NCI-H1436 (cell line): ENCODE measurements at places on chromosomes 11 and 22.

DNA sequence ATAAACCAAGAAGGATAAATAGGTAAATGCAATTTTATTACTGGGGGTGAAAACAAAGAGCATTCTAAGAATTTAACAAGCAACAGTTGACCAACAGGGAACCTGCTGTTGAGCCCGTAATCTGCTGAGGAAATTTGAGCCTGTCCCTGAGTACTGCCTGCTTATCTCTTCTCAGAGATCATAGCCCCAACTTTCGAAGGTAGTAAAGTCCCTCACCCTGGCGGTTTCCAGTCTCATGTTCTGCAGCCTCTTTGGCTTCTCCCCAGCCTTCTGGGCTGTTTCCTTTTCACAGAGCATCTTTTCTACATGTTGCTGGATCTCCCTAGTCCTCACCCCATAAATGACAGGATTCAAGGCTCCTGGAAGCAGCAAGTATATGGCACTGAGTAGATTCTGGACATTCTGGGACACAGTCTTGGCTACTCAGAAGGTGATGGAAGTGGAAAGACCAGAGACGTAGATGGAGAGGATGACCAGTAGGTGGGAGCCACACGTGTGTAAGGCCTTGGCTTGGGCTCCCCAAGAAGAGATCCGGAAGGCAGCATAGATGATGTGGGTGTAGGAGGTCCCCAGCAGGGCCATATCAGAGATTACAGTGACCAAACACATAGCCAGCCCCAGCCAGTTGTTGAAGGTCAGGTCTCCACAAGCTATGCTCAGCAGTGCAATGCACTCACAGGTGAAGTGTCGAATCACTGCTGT is 51.6 kb downstream of the RRM1 start:
- no peak for DNase-seq

DNA sequence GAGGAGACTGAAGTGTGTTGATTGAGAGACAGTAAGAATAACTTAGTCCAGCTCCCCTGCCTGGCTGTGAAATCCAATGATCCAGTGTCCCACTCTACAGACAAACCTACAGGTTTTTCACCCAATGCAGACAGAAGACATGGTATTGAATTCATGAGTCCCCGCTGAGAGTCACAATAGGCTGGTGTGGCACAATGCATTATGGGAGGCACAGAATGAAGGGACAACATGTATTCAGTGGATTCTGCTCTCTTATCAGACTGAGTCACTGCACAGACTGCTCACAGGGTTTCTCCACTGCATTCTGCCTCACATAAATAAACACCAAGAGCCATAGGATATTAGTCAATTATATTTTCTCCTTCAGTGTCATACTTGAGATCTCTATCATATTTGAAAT is 55.2 kb upstream of the TOP3B start:
- no peak for DNase-seq

- DNase-seq: no peak
These were observed 545.2 kb upstream of the CCDC179 start for GRCh38 chr11:23405350-23405937.

DNA sequence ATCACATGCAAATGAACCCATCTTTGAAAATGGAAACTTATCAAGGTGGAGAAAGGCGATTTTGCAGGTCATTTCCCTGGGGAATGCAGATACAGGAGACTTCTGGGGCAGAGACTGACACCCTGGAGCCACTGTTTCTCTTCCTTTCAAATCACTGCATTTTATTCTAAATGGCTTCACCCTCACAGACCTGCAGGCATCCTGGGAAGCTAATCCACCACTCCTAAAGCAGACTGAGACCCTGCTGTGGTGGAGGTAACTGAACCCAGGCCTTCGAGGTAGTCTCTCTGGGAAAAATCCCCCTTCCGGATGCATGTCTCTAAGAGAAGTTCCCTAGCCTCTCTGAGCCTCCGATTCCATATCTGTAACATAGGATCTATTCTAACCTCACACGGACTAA is 20.9 kb upstream of the CSNK2A3 start:
- no peak for DNase-seq

- no peak for DNase-seq
These were observed 119.9 kb upstream of the MPPED2 start for GRCh38 chr11:30705913-30706675.

DNA sequence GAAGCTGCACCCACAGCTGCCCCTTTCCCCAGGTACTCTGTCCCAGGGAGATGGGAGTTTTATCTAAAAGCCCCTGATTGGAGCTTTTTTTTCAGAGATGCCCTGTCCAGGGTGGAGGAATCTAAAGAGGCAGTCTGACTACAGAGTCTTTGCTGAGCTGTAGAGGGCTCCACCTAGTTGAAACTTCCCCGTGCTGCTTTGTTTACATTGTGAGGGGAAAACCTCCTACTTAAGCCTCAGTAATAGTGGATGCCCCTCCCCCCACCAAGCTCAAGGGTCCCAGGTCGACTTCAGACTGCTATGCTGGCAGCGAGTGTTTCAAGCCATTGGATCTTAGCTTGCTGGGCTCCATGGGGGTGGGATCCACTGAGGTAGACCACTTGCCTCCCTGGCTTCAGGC is 470.1 kb upstream of the LARGE1 start:
- no peak for DNase-seq

- DNase-seq: peak; percentile 25
These were observed 144.7 kb upstream of the LMO1 start for GRCh38 chr11:8408151-8408941.

DNA sequence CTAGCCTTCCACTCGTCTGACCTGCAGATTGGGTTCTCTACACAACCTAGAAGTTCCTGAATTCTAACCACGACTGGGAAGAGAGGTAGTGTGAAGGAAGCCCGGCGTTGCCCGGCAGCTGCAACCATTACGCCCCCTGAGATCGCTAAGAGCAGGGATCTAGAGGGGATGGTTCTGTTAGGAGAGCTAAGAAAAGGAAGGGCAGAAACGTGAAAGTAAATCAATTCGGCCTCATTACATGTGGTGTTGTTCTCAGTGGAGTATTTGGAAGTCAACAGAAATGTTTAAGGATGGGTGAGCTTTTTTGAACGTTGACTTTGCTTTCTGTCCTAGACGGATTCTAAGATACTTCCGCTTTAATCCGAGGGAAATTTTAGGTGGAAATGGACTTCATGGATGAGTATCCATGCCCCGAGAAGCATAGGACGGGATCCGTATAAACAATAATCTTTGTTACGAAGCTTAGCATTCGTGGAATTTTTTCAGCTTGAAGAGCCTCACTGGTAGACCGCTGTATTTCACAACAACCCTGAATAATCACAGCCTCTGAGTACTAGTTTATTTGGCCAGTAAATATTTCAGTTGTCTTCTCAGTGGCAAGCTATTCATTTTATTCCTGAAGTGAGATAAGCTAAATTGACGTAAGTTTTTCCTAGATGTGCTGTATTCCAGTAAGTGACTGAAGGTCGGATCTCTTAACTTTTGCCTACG is 629 bp downstream of the ATP5MG start:
- no peak for DNase-seq

DNA sequence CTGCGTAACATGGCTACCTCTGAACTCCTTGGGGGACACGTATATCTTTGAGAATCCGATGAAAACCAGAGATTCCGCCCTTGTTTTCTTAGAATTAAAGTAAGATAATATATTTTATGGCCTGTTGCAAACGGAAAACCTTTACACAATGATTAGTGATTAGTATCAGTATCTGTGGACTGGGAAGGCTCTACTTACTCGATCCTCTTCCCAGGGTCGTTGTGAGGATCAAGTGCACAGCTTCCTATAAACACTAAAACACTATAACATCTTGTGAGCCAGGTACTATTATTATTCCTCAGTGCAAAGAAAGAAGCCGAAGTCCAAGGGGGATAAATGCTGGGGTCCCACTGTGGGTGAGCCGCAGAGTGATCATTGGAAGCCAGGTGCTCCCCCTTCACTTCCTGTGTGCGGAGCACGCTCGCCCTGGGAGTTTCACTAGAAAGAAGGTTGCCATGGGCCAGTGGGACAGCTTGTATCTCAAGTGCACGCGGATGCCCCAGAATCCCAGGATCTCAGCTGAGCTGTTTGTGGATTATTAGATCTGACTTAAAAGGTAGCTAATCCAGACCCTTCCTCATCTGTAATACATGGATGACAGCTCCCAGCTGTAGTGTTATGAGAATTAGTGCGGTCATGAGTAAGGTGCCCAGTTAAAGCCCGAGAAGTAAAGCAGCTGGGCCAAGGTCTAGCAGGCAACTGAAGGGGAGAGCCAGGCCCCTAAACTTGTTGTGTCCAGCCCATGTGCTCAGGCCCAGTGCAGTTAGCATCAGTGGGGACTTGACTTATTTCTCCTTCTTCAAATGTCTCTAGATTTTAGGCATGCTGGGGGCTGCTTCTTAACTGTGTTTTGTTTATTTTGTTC is 839 bp downstream of the CBY1 start:
- no peak for DNase-seq

- no peak for DNase-seq
These were observed 11.8 kb upstream of the BIRC3 start for GRCh38 chr11:102305352-102306047.

DNA sequence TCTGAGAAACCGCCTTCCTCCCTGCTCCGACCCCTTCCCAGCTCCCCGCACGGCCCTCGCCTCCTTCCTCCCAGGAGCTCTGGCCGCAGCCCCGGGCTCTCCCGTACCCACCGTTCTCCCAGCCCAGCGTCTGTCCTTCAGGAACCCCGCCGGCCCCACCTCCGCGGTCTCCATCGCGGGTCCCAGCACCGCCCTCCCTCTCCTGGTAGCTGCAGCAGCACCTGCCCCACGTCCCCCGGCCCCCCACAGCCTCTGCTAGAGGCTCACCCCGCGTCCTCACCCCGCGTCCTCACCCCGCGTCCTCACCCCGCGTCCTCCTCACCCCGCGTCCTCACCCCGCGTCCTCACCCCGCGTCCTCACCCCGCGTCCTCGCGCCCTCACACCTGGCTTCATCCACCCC is 85.9 kb downstream of the WNT7B start:
- no peak for DNase-seq

- no peak for DNase-seq
These were observed 139.2 kb downstream of the WNT11 start for GRCh38 chr11:76067099-76067498.

- peak; percentile 44 for DNase-seq
These were observed at the start of gene CDC42EP2 for GRCh38 chr11:65314501-65315203. Gene CDC42EP2 (plus strand): TSS chr11:65314866. CDS start chr11:65320899, 6,033 bp downstream.

GRCh38 chr11:123318623-123319022 is 111.4 kb upstream of the GRAMD1B start:
- DNase-seq: no peak

- no peak for DNase-seq
These were observed 102.9 kb upstream of the PLET1 start for GRCh38 chr11:112363527-112363926.

DNA sequence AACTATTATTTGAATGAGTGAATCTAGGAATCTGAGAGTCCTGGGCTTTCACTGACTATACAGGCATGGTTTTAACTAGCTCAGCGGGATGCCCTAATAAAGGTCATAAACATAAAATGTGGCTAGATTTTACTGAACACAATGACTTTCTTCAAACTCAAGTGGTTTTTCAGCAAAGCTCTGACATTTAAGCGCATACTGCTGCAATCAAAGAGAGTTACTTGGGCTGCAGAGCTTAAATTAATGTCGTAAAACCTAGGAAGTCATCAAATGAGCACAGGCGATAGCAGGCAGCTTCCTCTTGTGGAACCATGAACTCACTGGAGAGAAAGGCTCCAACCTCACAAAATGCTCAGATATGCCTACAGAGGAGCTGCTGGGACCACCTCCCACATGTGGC is 6.7 kb downstream of the CSNK2A3 start:
- no peak for DNase-seq

- no peak for DNase-seq
These were observed 623.8 kb upstream of the KIRREL3 start for GRCh38 chr11:127624306-127624856.

- no peak for DNase-seq
These were observed 7.3 kb upstream of the PES1 start for GRCh38 chr22:30598986-30599385.

DNA sequence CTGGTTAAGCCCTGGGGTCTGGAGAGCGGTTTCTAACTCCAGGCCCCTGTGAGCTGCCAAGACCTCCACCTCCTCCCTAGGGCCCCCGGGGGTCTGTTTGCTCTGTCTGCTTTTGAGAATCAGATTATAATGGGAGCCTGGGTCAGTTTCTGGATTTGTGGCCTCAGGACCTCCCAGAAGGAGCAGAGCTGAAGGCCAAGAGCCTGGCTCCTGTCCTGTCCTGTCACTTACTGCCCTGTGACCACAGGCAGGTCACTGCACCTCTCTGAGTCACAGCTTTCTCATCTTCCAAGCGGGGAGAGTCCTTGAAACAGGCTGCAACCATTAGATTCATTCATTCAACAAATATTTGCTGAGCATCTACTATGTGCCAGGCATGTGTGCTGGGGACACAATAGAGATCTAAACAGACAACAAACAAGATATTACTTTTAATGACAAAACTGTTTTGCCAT is 87.3 kb upstream of the FGF3 start:
- DNase-seq: no peak
